ENCODE measurements at places on chromosomes 6 and 20.

- DNase-seq, result no peak
Measured at GRCh38 chr6:35547676-35548075, 35.0 kb upstream of the TULP1 start.

GRCh38 chr6:137740091-137740755 is 126.8 kb upstream of the TNFAIP3 start:
- peak; percentile 54 for DNase-seq

DNA sequence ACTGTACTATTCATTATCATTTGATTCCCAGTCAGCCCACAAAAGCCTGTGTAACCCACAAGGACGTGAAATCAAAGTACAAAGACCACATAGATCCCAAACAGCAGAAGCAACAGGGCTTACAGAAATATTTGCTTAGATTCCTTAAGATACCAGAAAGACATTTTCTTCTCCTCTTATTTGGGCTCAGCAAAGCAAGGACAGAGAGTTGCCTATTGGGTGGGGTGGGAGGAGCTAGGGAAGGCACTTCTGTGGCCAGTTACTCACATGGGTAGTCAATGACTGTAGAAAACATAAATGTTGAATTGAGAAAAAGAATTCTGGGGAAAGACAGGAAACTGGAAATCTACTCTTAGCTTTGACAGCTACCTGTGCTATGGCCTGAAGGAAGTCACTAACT is 19.8 kb downstream of the PDE7B start:
- DNase-seq, result peak; percentile 79

DNA sequence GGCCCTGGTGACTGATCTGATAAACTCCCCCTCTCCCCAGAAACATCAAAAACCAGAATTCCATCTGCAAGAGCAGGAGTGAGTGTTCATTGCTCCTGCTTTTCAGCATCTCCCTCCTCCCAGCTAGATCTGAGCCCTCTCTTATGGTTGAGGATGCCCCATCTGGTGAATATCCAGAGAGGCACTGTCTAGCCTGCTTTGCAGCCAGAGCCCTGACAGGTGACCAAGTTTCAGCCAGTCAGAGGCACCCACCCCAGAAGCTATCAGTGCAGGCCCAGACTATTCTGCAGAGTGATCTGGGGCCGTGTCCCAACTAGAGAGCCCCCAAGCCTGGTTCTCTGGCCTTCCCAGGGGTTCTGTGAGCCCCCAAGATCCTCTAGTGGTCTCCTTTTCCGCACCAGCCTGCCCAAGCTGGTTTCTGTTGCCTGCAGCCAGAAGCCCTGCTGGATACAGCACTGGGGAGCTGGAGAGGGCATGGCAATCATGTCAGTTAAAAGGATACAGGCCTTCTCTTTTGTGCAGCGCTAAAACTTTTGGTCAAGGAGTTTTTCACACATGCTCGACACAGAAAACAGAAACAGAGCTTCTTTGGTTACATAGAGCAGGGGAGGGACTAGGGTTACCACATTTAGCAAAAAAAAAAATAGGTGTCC is 6.6 kb upstream of the BMP7 start:
- DNase-seq, result no peak

- DNase-seq, result peak; percentile 63
Measured at GRCh38 chr20:52622081-52622480, 350.1 kb upstream of the TSHZ2 start.

DNA sequence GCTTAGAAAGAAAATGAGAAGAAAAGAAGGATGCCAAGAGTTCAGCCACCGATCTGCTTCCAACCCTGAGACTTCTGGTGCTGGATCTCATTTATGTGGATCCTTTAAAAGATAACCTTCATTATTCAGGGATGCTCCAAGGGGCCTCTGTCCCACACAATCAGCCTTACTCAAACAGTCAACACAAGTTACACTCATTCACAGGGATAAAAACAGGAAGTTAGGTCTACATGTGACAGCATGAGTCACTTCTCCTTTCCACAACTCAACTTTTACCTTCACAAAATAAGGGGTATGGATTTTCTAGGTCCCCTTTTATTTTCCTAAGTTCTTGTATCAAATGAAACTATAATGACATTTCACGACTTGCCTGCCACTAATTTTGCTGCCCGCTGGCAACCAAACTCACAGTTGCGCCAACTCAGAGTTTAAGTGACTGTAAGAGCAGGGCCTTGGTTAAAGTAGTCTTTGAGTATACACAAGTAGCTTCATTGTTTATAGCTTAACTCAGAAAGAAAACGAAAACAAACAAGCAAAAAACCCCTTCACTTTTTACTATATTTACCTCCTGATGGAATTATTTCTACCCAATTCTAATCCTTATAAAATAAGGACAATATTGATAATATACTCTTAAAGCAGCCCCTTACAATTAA is 278.8 kb upstream of the RUNX2 start:
- peak; percentile 17 for DNase-seq

DNA sequence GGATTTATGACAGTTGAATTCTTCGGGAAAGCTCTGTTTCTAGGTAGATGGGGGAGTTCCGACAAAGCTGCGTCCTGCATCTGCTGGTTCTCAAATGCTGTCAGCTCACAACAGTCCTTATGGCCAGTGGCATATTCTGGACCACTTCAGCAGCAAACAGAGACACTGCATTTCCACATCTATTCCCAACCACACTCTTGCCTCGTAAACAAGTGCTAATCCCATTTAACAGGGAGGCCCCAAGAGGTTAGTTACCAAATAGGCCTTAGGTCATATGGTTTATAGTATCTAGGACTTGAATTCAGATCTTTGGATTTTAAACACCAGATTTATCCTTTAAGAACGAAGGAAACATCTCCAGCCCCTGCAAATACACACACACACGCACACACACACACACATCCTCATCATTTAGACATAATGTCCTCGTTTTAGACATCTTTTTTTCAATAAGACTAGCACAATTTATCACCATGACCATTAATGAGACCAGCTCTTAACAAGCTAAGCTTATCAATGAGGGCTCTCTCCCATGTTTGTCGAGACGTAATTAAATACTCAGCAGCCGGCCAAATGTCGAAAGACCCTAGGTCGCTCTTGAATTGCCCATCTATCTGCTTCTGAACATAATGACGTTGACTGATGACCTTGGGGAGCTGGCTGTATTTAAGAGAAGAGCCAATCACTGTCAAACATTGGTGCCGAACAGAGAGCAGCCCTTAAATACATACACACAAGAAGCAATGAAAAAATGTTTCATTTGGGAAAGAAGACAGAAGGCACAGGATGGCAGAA is 84.5 kb downstream of the PSMG4 start:
- DNase-seq, result no peak

DNA sequence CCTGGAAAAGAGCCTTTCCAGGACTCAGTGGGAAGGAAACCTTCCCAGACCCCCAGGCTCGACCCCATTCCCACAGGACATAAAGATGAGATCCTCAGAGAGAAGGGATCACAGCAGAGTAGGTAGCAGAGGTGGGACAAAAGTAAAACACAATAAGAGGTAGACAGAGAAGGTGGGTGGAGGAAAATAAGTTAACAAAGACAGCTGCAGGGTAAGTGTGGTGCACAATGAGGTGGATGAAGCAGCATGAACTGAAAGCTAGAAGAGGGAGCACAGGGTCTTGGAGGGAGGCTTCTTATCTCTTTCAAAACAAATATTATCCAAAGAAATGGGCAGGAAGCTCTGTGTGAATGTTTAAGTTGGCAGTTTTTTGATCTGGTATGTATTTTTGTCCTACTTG is 14.0 kb upstream of the MAP7 start:
- no peak for DNase-seq

- no peak for DNase-seq
Measured at GRCh38 chr6:150370112-150370511, 1.3 kb downstream of the IYD start.

GRCh38 chr20:31908016-31908415 is 37.6 kb downstream of the TTLL9 start:
- no peak for DNase-seq

GRCh38 chr6:27230758-27231111 is 16.8 kb upstream of the PRSS16 start:
- no peak for DNase-seq

- no peak for DNase-seq
Measured at GRCh38 chr20:46423882-46424482, 17.6 kb upstream of the ELMO2 start.

- no peak for DNase-seq
Measured at GRCh38 chr6:30067460-30068139, 602 bp downstream of the PPP1R11 start.
